ENCODE measurements at places on chromosomes 11 and 22.

DNA sequence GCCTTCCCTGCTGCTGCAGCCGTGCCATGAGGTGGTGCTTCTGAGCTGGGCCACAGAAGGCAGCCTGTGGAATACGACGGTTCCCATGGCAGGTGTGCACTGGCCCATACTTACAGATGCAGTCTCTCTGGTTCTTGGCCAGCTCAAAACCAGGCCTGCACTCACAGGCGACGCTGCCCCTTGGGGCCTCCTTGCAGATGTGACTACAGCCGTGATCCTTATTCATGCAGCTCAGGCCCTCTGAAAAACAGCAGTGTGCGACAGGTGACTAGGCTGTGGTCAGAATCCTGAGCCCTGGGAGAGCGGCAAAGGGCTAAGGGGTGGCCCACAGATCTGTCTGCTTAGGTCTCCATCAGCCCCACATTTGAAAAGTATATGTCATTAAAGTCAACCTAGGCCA is 22.1 kb downstream of the SCUBE2 start:
- no peak for DNase-seq

GRCh38 chr22:50274311-50274710 is 4.1 kb upstream of the MAPK11 start:
- DNase-seq, result peak; percentile 1

- DNase-seq, result no peak
Observed at GRCh38 chr11:16800382-16800781, 61.9 kb downstream of the C11orf58 start.

- no peak for DNase-seq
Observed at GRCh38 chr11:69113226-69113625, 42.5 kb upstream of the SMIM38 start.

- DNase-seq, result no peak
Observed at GRCh38 chr22:22691716-22692701, 47.6 kb downstream of the GGTLC2 start.

DNA sequence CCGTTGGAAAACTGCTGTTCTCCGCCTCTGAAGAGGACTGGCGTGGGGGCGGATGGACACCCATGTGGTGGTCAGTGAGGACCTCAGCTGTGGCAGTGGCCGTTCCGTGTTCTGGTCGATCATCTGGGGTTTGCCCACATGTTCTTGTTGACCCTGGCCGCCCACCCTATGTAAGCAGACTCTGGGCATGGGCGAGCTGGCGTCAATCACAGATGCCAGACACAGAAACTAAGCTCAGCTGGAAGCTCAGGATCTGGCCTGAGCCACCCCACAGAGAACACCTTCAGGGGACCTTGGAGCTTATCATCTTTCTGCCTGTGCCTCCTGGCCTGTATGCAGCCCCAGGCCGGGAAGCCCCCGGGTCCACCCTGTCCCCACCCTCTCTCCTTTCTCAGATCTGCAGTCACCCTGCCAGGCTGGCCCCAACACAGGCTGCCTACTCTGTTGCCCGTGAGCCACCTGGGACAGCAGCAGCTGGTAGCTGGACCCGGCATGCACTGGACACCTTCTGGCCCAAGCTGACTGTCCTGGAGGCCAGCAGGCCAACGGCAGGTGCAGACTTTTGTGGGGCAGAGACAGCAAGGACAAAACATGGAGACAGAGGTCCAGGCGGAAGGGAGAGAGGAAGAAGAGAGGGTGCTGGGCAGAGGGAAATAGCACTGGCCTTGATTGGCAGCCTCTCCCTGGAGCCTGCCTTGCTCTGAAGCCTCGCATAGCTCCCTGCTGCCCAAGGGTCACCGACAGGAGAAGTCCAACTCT is 91.5 kb downstream of the PHF21B start:
- no peak for DNase-seq

DNA sequence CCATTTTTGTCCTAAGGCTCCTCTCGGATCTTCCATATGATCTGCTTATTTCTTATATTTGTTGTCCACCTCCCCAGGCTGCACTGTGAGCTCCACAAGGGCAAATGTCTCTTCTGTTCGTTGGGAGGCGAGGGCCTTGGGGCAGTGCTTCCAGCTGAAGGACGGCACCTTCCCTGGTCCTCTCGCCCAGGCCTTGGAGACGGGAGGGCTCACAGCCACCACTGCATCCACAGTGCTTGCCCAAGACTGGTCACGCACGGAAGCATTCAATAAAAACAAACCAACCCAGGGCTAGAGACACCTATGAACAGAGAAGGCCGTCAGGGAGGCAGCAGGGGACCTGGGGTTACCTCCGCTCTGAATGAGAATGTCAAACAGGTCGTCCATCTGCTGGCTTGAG is 46.2 kb downstream of the SGSM3 start:
- DNase-seq, result no peak

DNA sequence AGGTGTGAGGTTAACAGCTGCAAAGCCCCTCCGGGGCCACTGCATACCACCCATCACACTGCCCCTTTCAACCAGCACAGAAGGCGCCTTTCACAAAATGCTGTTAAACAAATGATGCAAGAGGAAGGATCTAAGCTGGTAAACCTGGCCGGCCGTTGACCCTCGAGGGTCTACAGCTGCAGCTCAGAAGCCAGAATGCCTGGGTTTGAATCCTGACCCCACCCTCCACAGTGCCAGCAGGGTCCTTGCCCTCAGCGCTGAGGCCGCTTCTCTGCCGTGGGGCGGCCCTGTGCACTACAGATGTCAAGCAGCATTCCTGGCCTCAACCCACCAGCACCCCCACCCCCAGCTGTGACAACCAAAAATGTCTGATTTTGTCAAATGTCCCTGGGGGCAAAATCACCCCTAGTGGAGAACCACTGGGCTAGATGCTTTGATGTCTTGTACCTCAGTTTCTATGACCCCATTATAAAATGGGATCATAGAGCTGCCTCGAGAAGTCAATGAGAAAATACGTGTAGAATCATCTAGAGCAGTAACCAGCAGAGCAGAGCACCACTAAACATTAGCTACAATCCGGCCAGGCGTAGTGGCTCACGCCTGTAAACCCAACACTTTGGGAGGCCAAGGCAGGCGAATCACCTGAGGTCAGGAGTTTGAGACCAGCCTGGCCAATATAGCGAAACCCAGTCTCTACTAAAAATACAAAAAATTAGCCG is 77.9 kb downstream of the CELSR1 start:
- no peak for DNase-seq

DNA sequence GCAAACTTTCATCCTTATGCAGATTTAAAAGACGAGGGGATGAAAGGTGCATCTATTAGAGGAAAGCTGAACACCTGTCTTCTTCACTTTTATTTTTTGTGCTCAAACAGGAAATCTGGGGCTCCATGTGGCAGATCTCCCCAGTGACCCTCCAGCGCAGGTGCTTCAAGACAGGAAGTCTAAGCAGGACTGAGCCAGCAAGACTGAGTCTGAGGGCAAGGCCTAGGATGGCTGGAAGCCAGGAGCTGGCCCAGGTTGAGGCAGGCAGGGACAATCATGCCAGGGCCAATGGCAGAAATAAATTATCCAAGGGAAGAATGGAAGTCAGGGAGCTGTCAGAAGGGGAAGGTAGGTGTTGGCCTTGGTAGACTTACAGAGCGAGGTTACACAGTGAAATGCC is 101.1 kb upstream of the SPON1 start:
- no peak for DNase-seq

DNA sequence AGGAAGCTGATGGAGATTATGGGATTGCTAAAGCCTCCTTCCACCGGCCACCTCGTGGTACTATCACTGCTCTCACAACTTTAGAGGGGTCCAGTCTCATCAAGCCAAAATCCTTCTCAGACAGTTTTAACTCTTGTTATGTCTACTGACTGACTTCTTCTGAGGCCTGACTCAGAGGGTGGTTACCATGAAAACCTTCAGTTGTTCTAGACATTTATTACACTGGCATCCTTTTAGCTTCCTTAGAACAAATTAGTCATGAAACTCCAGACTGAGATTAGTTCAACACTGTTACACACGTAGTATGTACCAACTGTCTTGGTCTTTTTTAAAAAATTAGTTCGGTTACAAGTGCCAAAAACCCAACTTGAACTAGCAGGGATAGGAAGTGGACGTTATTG is 7.5 kb downstream of the DIXDC1 start:
- DNase-seq, result no peak

- DNase-seq, result no peak
Observed at GRCh38 chr11:112548641-112549040, 288.0 kb upstream of the PLET1 start.

DNA sequence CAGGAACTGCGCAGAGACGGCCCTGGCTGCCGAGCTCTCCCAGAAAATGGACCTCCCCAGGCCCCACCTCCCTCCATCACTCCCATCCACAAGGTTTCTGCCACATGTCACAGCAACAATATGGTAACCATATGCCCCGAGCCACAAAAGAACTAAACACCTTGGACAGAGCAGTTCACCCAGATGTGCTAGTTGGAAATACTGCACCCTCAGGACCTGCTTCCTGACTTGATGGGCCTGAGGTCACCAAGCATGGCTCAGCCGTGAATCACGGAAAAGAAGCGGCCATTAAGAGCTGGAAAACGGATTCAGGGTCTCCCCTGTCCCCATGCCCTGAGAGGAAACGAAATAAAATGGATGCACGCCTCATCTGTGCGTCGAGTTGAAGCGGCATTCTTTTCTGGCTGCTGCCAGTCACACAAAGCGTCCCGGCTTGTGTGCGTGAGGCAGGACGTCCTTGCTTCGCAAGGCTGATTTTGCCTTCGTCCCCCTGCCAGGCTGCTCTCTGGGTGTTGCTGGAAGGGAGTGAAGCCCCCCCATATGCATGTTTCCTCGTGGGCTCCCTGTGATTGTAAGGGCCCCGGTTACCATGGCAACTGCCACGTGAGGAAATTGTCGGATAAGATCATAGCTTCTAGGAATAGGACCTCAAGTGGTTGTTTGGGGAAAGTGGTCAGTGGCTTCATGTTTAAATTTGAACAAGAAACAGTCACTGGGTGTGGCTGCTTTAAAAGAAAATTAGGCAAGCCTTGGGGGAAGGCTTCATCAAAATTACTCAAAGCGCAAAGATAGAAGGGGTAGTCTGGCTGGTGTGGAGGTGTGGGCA is 51.7 kb downstream of the FLI1 start:
- DNase-seq, result no peak

DNA sequence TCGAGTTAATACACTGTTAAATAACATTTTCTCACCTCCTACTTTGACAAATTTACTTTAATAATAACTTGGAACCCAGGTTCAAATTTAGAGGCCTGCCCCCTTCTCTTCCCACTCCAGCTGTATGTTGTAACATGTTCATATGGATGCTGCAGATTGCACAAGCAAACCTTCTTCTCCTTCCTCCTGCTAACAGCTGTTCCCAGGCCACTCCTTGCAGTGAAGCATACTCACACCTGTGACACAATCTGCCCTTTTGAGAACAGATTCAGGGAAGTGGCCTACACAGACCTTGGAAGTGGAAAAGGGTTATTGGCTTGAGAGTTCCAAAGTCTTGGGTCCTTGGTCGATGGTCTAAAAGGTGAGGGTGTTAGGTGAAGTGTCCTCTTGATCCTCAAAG is 131.9 kb downstream of the TEAD1 start:
- DNase-seq, result peak; percentile 24

- peak; percentile 78 for DNase-seq
Observed at GRCh38 chr22:18001040-18001893, 23.1 kb downstream of the MICAL3 start.

GRCh38 chr11:69245491-69246345 is 48.2 kb upstream of the MYEOV start:
- no peak for DNase-seq

DNA sequence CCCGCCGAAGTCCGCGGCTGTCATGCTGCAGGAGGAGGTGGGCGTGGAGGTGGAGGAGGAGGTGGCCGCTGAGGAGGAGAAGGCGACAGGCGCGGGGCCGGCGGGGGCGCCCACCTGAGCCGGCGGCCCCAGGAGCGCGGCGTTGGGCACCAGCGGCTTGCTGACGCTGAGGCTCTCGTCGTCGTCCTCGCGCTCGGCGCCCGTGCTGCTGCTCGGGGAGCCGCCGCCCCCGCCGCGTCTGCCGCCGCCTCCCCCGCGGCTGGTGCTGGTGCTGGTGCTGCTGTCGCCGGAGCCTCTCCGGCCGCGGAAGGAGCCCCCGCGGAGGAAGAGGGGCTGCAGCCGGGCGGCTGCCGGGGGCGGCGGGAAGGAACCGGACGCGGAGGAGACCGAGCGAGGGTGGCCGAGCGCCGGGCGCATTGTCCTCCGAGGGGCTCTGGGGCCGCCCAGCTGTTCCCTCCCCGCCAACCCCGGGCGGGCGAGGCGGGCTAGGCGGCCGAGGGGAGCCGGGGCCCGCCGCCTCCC is 388 bp downstream of the TMEM121B start:
- DNase-seq, result no peak

GRCh38 chr22:24429411-24430365 is 2.3 kb downstream of the ADORA2A start:
- peak; percentile 9 for DNase-seq

DNA sequence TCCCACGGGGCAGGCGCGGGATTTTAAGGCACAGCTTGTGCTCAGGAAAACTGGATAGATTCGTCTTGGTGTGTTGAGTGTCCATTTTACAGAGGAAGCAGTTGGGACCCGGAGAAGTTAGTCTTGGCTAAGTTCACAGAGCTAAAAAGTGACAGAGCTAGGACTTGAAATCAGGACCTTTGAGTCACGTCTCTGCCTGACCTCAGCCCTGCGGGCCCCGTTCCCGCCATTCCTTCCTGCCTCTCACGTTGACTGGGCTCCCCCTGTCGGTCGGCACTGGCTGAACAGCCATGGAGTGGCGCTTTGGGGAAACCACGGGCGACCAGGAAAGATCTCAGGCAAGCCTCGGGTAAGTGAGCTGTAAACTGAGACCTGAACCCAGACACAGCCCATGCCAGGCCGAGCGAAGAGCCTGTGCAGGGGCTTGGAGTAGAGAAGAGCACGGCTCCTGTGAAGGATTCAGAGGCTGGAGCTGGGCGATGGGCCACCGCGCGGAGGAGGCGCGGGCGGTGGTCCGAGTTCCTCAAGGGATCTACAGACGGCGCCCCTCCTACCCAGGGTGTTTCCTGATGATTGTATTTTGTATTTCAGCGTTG is 54.1 kb downstream of the WNT11 start:
- no peak for DNase-seq

DNA sequence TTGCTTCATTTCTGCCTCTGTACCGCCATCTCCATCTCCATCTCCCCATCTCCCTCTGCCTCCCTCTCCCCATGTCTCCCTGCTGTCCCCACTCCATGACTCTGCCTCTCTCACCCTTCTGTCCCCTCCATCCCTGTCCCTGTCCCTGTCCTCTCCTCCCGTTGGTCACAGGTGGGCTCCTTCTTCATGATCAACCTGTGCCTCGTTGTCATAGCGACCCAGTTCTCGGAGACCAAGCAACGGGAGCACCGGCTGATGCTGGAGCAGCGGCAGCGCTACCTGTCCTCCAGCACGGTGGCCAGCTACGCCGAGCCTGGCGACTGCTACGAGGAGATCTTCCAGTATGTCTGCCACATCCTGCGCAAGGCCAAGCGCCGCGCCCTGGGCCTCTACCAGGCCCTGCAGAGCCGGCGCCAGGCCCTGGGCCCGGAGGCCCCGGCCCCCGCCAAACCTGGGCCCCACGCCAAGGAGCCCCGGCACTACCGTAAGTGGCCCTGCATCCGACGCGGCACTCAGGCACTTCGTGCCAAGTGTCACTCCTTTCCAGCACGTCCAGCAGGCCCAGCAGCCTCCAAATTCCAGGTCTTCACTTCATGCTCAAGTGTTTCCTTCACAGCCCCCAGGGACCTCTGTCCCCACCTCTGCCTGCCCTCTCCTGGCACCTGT is 76.0 kb downstream of the CACNA1I start:
- DNase-seq, result peak; percentile 85

- no peak for DNase-seq
Observed at GRCh38 chr11:116232364-116232828, 540.4 kb downstream of the BUD13 start.
